Stimulated activated CD4-positive, alpha-beta T cell treated with anti-CD3 and anti-CD28 coated beads, Interleukin-1b, Interleukin-23, amount 100 ng/mL, for 1 hour (primary cell): ENCODE measurements at places on chromosomes 4 and X.

DNA sequence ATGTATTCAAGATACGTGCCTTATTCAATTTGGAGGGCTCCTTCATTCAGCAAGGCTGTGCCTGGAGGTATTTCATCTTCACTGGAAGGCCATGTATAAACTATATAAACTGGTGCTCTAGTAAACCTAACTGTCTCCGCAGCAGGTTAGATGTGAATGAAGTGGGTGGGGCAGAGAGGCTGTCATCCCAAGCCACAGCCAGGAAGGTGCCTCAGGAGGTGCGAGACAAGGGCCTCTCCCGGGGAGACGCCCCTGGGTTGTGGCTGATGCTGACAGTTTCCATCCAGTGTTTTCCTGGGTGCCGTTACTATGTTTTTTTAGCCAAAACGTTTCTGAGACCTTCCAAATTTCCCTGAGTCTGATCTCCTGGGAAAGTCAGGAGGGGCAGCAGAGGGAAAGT, 221.5 kb upstream of the RPL34 start:
- no peak for DNase-seq

- no peak for DNase-seq
Measured at GRCh38 chr4:2781911-2782310, 11.0 kb upstream of the SH3BP2 start.

- no peak for DNase-seq
Measured at GRCh38 chr4:140719686-140720085, 36.5 kb downstream of the TBC1D9 start.

DNA sequence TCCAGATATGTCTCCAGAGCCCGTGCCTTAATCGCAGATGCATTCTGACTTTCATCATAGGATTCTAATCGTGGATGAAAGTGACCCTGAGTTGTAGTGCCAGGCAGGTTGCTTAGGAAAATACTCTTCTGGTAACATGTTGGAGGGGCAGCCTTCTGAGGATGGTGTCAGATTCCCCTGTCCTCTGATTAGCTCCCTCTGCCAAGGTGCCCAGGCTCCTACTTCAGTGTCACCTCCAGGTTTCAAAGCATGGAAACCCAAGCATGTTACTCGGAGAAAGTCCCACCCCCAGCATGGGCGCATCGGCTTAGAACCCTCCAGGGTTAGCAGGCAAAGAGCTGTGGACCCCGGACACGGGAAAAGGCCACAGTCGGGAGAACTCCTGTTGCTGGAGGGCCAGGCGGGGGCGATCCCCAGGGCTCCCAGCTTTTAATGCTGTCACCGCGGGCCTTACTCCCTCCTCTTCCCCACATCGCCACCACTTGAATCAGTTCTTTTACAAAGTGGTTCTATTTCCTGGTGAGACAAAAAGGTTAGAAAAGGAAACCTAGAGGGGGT, 44.5 kb downstream of the TRIM2 start:
- no peak for DNase-seq

DNA sequence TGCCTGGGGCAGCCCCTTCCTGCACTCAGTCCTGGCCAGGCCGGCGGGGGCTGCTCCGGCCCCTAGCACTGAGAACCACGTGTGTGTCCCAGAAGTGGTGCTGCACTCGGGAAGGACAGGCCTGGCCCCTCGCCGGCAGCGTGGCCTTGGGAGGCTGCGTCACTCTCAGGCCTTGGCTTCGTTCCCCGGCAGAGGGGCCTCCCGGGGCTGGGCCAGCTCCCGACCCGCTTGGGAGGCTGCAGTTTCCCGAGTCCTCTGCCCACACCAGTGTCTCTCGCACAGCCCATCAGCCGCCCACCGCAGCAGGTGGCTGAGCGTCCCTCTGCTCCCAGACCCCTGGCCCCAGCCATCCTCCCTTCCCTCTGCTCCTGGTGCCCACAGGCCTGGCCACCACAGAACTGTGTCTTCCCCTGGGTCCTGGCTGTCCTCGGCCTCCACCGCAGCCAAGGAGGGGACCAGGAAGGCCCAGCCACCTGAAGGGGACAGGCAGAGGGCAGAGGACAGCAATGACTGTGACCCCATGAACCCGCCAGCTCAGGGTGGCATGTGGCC, 10.9 kb upstream of the CPLX1 start:
- no peak for DNase-seq

DNA sequence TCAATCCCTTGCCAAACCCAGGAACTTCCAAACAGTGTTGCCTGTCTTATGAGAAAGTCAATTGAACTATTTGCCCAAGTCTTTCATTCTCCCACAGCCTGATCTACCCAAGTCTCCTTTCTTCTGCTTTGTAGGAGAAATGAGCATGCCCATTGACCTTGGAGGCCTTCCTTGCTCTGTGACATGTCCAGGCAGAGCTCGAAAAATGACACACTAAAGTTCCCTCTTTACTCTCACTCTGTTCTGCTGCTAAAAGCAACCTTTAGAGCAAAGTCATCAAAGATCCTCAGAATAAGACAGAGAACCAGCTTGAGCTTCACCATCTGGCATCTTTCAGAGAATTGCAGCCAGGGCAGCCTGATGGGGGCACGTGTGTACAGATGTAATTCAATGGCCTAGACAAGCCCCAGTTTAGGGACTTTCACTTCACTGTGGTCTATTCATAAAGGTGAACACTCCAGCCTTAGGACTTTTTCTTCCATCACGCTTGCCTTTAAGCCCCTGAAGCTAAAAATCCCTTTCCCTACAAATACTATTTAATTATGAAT, 136.4 kb downstream of the AMELX start:
- DNase-seq: no peak

DNA sequence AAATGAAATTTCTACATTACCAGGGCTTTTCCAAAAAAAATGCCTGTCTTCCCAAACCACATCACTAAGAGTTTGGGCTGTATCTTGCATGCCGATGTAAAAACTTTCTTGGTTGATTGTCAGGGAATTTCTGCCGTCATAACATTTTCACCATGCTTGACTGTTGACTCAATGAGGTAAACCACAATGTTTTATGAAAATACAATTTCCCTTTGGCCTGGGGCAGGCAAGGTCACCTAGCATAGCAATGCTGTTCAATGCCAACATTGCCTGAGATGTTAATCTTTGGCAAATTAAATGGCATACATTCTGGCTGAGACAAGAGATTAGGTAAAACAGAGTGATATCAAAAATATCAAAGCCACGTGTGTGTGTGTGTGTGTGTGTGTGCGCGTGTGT, 137.1 kb upstream of the TBL1X start:
- no peak for DNase-seq

- DNase-seq: no peak
Measured at GRCh38 chr4:40850496-40850895, 100.7 kb downstream of the NSUN7 start.

GRCh38 chr4:101321481-101322042, 25.8 kb downstream of the PPP3CA start:
- DNase-seq: no peak
